ENCODE measurements at places on chromosomes 3 and 15.

GRCh38 chr15:76058714-76059319, 968 bp upstream of the TMEM266 start:
- no peak for DNase-seq

DNA sequence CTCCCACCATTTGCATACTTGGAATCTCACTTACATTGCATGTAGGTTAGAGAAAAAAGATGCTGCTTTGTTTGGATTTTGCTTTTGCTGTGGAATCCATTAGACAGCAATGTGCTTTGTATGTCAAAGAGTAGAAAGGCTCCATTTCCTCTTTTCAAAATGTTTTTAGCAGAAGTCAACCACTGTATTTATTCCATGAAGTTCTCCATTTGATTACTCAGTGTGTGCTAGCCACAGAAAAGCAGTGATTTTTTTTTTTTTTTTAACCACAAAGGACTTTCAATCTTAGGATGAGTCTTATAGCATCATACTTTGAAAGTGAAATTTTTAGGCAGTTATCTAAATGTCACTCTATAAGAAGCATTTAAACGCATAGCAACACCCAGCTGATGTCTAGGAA, 285.0 kb upstream of the ADAMTS9 start:
- no peak for DNase-seq

GRCh38 chr3:62525281-62525680, 151.9 kb upstream of the FEZF2 start:
- no peak for DNase-seq

DNA sequence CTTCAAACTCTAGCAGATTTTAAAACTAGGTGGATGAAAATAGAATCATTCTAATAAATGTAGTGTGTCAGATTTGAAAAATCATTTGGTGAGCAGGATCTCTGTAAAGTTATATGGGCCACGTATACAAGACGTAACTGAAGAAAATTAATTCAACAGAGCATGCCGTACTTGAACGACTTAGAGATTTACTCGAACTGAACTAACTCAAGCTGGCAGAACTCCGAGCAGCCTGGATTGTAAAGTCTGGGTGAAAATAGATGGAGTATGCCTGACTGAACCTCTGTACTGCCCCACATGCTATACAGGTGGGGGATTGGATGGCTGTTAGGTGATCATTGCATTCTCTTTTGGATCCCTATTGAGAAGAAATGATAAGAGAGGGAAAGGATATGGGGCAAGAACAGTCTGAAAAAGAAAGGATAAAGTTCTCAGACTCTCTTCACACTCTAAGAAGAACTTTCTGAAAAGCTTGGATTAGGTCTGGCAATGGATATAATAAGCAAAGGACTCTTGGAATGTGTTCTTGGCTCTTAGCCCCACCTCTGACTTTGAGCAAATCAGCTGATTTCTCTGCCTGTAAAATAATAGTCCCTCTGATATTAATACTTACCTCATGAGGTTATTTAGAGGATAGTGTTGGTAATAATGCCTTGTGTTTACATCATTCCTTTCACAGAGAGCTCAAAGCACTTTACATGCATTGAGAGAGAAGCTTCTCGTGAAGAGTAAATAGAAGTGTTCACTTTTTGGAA, 147.5 kb downstream of the FILIP1L start:
- DNase-seq, result no peak

DNA sequence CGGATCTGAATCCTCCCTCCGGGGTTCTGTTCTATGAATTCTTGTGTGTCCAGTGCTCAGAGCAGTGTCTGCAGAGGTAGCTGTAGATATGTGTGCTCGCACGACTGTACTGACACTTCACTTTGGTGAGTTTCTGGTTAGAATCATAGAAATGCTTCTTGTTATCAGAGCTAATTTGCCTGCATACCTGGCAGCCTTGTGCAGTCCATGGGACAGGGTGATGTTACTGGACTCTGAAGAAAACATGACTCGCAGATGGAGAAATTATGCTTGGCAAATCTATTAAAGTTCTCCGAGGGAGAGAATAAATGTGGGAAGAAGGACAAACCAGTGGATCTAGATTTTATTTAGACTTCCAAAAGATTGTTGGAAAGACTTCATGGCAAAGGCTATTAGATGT, 12.2 kb downstream of the CGNL1 start:
- DNase-seq, result no peak

DNA sequence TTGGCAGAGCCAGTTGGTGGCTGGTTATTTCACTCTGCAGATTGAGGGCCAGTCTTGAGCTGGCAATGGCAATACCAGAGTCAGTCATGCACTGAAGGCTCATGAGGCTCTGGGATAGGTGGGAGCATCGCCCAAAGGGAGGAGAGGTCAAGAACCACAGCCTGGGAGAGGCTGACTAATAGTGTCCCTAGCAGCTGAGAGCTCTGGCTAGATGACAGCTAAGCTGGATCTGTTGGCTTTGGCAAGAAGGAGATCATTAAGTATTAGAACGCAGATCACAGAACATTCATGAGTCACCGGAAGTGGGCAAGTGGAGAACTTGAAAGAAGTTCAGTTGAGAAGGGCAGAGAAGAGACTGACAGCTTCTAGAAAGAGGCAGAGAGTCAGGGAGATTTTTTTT, 521.1 kb downstream of the NR2F2 start:
- DNase-seq, result no peak

DNA sequence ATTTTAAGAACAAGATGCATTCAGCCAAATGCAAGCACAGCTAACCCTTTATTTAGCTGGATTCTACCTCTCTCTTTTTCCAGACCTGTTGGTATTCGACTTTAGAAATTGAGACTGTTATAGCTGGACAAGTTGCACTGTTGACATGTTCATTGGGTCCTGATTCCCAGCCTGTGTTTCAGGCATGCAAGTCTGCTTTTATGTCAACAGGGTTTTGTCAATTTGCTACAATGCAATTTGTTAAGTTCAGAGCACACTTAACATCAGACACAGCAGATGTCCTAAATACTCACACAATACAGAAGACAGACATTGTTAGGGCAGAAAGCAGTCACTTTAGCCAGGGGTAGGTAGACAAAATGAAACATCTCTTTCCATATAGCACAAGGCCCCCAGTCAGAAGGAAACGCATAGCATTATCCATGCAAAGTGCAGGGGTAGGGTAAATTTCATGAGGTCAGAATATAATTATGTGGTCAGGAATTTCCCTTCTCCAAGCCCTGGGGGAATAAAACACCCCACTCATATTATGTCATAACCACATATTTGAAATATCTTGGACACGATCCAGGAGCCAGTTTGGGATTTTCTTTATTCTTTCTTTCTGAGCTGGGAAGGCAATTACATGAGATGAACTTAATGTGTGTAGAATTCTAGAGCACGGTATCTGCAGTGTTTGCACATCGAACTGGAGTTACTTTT, 504.1 kb downstream of the NTRK3 start:
- no peak for DNase-seq
